ENCODE measurements at places on chromosomes 3 and 15.
A peak's percentile ranks its signal among the peaks of the same experiment; 100 is the strongest.

- DNase-seq = no peak
Measured at GRCh38 chr3:139466360-139466759, 10.0 kb downstream of the RBP2 start.

- no peak for DNase-seq
Measured at GRCh38 chr3:146780251-146780650, 175.1 kb upstream of the PLSCR5 start.

DNA sequence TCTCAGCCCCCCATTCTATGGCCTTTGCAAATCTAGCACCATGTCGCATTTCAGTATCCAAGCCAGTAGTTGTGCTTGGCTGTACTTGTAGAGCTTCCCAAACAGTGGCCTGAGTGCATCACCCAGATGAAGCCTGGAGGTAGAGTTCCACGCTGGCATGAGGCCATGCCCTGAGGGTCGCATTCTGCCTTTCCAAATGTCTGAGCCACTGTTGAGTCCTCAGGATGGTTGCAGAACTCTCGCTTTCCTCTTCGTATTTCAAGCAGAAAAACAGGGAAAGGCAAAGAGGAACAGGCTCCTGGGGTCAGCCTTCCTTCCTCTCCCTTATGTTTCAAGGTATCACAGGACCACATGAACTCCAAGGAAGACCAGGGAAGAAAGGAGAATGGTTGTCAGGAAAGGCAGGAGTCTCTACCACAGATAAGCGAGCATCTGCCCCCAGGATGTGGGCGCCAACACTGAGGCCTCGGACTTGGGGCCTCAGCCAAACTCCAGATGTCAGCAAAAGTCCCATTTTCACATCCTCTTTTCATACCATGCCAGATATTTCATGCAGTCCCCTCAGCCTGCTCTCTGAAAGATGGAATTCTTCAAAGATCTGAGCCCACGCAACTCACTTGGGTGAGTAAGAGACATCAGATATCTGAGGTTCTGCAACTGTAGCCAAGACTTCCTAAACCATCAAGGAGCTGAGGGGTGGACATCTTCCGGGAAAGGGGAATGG, 19.4 kb upstream of the PRR20G start:
- DNase-seq = no peak

- peak; percentile 21 for DNase-seq
Measured at GRCh38 chr3:17741621-17742101, 770 bp downstream of the TBC1D5 start.

DNA sequence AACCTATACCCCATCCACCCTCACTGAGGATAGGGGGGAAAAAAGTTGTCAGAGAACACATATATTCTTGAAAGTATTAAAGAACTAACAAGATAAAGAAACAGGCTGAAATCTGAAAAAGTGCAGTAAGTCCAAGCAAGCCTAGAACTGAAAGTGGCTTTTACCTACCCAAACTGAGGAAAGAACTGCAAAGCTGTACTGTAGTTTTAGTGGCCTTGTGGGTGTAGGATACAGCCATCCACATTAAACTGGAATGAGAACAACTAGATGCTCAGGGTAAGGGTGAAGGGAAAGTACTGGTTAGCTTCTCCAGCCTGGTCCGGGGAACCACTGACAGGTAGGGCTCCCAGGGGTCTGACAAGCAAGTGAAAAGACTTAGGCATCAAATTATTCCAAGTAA, 10.1 kb downstream of the UBP1 start:
- DNase-seq = no peak

- DNase-seq = no peak
Measured at GRCh38 chr3:182583545-182583944, 209.8 kb upstream of the ATP11B start.

DNA sequence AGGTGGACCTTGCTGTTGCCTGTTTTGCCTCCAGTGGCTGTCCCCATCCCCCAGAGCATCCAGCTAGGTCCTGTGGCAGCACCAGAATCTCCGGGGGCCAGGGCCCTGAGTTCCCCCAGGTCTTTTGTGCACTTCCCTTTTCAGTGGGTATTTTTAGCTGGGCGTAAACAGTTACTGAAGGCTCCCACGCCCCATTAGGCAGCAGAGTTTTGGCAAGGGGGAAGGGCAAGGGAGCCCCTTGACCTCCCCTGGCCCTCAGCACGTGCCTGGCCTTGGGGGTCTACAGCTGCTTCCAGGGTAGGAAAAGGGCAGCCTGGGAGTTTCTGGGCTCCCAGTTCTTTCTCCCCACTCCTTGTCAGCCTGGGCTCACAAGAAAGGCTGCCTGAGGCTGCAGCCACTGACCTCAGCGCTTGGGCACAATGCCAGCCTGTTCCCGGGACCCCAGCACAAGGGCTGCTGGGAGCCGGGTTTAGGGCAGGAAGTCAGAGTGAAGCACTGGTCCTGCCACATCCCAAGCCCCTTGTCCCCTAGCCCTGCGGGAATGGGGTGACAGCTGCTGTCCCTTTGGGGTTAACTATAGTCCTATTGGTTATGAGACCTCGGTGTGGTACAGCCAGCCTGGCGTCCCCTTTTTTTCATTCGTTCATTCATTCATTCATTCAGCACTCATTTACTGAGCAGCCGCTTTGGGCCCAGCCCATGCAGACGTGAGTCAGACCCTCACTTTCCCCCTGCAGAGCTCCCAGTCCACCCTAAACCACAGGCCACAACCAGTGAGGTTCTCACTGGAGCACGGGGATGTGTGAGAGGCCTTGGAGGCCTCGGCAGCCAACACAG, 8.4 kb downstream of the CSK start:
- DNase-seq = no peak

DNA sequence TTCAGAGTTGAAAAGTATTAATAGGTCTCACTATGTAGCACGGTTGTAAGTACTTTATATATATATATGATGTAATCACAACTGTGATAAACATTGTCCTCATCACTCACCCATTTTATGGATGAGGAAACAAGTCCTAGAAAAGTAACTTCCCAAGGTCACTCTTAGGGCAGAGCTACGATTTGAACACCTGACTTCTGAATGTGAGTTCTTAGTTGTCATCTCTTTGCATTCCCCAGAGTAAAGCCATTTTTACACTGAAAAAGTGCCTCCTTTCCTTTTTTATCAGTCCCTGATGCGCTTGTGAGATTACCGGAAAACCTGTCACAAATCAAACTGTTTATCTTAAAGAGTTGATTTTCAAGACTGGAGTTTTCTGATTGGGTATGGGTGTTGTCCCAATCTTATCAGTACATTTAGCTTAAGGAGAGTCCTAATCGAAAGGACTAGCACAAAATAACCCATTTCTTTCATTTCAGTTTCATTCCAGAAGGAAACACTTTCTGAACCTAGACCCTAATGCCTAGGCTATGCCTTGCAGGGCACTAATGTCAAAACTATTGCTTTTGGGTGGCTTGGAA, 2.3 kb upstream of the EDEM1 start:
- DNase-seq = no peak

All from fibroblast of skin of left biceps (primary cell).